LNCaP clone FGC (cell line): ENCODE measurements at places on chromosomes 1 and 21.
A peak's percentile ranks its signal among the peaks of the same experiment; 100 is the strongest.

GRCh38 chr1:186605762-186606350 is 74.4 kb downstream of the PTGS2 start:
- peak; percentile 18 for DNase-seq

DNA sequence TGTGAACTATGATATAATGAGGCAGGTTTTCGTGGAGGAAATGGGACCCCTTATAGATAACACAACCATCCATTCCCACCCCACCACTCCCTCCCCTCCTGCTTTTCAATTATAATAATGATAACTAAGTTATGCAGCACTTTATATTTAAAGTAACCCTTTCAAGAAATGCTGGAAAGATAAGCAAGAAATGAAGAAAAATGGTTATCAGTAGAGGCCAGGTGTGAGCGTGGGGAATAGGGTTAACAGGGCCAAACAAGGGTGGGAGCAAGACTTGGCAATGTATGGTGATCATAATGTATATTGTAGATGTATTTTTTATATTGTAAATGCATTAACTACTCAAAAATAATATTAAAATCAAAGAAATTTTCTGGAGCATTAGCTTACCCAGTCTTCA is 133.4 kb downstream of the PBX1 start:
- DNase-seq: no peak

DNA sequence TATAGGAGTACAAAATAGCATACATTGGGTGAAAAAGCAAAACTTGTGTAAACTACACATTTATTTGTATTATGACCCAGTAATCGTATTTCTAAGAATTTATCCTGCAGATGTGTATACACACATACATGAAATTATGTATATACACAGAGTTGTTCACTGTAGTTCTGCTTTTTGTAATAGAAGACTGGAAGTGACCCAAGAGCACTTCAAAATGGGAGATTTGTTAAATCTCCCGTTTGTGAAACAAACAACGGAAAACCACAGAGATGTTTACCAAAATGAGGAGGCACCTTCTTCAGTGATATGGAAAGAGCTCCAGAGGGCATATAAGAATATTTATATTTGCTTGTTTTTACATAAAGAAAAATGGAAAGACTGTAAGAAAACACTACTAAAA is 18.0 kb upstream of the MNDA start:
- no peak for DNase-seq

GRCh38 chr1:175317309-175317708 is 124.7 kb upstream of the KIAA0040 start:
- DNase-seq: no peak

GRCh38 chr1:221093903-221094791 is 214.9 kb downstream of the HLX start:
- DNase-seq: no peak

DNA sequence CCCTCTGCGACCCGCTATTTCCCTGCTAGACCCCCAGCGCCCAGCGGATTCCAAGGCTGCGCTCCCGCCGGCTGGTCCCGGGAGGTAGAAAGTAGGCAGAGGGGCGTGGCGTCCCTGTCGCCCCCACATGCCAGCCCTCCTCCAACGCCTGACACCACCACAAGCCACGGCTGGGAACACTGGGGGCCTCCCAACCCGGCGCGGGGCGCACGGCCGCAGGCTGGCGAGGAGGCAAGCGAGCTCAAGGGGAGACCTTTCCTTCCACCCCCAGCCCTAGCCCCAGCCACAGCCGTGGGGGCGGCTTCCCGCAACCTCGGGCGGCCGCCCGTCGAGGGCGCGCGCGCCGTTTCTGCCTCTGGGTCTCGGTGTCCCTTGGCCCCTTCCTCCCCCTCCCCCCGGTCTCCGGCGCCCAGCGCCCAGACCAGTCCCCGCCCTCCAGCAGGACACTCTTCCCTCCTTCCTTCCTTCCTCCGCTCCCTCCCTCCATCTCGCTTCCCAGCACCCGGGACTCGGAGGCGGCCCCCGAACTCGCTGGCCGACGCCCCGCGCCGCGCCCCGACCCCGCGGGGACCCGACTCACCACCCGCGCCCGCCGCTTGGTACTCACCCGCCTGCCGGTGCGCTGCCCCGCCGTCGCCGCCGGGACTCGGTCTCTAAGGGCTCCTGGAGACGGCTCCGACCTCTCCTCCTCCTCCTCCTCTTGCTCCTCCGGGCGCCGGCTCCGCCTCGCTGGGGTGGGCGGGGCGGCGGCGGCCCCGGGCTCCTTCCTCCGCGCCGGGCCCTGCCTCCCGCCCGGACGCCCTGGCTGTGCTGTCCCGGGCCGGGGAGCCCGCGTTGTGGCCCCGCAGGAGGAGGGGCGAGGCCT is at the start of gene GNG12:
GNG12 (minus strand) TSS at position 731 of the 865 bp plus-strand sequence. CDS start 125,781 bp downstream, outside the sequence.
- no peak for DNase-seq

GRCh38 chr1:111179968-111180533 is 20.4 kb downstream of the DENND2D start:
- DNase-seq: no peak

DNA sequence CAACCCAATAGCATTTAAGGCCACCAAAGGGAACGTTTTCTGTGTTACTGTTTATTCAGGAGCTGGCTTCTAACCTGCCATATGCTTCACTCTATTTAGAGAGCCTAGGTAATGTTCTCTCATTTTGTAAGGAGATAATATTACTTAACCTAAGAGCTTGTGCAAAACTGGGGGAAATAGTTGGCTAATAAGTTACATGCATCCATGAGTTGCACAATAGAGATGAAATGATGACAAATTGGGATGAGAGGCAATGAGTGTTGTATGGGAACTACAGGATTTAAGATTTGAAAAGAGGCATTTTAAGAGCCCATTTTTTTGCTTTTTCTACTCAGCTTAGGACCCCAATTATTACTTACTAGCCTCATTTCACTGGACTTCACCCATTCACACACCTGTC is 151.0 kb downstream of the ST6GALNAC3 start:
- DNase-seq: no peak

DNA sequence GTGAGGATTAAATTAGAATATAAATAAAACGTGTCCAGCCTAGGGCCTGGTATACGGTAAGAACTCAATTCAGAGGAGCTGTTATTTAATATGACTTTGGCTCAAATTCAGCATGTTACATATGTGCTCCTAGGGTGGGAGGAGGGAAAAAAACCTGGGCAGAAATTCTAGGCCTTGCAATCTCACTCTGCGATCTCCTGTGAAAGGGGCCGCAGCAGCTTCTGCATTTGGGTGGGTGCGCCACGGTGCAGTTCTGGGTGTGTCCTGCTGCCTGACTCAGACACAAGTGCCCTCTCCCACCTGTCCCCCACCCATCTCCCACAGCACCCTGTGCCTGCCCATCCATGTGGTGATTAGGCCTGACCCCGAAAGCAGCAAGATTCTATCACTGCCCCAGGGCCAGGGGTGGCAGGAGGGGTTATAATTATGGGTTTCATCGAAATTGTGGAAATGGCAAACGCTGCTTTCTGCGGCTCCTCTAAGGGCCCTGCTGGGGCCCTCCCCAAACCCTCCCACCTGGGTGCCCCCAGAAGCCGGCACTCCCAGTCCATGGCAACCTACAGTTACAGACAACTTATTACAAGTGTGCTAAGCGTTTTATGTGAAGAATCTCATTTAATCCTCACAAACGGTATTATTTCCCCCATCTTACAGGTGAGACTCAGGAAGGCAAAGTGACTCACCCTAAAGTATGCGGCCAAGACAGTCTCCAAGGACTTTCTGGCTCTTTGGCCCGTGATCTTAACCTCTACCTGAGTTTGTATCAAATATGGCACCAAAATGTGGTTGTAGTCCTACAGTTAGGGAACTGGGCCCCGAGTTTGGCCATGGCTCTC is 25.5 kb upstream of the GRHL3 start:
- no peak for DNase-seq

DNA sequence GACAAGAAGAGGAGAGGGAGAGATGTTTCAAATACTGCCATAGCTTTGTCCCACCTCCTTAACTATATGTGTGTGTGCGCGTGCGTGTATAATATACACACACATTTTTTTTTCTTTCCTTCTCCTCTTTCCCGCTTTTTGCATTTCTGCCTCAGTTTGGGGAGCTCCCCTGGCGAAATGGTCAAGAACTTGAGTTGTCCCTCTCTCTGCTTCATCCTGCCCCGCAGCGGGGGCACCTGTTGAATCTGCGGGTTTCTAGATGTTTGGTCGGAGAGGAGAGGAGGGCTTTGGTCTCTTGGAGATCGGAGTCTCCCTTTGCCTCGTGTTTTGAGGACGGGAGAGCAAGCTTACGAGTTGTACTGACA is 504 bp downstream of the SCCPDH start:
- no peak for DNase-seq

DNA sequence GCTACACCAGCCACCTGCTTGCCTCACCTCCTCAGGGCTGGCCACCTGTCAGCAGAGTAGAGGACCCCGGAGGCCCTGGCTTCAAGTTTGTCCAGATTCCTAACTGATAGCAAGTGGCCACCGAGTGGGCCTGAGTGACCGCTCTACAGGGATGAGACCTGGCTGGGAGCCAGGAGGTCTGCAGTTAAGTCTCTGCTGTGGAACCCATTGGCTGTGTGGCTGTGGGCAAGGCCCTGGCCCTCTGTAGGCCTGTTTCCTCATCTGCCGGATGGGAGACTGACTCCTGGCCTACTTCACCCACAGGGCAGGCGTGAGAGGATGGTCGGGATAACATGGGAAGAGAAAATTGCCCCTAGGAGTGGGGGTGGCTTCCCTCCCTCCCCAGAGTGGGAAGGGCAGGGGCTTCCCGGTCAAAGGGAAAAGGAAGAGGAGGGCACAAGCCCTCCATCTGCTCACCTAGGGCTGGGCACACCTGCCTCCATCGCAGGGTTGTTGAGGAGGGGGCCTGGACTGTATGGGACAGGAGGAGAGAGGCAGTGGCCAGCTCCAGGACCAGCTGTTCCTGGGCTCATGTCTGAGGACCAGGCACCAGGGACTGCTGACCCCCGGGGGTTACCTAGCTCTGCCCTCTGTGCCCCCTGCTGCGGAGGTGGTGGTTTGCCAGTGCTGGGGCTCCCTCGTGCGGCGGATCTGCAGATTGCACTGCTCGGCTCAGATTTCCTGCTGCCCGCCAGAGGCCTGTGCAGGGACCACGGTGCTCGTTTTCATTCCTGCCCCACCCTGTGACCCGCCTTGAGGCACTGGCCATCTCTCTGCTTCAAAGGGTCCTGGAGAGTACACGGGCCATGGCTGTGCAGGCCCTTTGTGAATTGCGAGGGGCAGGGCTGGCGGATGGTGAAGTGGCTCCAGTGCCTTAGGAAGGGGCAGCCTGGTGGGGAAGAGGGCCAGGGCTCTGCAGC is 9.1 kb upstream of the MTFR1L start:
- no peak for DNase-seq

DNA sequence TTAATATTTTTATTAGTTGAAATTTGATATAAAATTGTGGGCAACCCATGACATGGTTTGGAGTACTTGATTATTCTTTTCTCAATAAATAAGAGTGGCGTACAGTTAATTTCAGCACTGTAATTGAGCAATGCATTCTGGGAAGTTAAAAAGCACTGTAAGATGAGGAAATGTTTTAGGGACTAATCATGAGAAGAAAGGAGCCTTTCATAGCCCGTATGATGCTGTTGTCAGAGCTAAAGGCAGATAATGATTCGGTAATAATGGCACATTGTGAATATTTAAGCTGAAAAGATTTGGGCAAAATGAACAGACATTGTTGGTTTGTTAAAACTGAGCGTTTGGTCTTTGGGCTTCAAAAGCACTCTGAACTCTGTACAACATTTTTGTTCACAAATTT is 139.3 kb downstream of the NFIA start:
- DNase-seq: no peak

- no peak for DNase-seq
Measured at GRCh38 chr1:17696417-17697301, 58.5 kb upstream of the ACTL8 start.

- DNase-seq: no peak
Measured at GRCh38 chr1:181219938-181220337, 131.4 kb downstream of the IER5 start.

GRCh38 chr1:79693441-79694114 is 687.0 kb upstream of the ADGRL4 start:
- DNase-seq: no peak

- no peak for DNase-seq
Measured at GRCh38 chr1:91779548-91780021, 106.4 kb downstream of the TGFBR3 start.

- DNase-seq: no peak
Measured at GRCh38 chr1:71780681-71781080, 501.7 kb downstream of the NEGR1 start.

- no peak for DNase-seq
Measured at GRCh38 chr1:35633547-35633946, 7.8 kb downstream of the PSMB2 start.

DNA sequence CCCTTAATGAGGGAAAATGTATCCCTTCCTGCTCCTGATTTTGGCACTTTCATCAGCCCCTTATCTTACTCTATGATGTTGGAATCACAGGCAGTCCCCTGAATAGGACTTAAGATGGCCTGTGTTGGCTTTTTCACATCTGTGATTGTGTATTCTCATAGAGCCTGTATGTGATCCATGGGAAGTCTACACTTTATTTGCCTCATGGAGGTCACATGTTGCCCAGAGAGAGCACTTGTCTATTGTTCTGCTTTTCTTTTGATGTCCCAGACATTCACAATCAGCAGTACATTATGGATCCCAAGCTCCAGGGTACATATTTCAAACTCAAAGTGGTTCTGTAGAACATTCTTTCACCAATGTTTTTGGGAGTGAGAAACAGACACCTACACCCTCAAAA is 885.2 kb upstream of the ADGRL2 start:
- no peak for DNase-seq

DNA sequence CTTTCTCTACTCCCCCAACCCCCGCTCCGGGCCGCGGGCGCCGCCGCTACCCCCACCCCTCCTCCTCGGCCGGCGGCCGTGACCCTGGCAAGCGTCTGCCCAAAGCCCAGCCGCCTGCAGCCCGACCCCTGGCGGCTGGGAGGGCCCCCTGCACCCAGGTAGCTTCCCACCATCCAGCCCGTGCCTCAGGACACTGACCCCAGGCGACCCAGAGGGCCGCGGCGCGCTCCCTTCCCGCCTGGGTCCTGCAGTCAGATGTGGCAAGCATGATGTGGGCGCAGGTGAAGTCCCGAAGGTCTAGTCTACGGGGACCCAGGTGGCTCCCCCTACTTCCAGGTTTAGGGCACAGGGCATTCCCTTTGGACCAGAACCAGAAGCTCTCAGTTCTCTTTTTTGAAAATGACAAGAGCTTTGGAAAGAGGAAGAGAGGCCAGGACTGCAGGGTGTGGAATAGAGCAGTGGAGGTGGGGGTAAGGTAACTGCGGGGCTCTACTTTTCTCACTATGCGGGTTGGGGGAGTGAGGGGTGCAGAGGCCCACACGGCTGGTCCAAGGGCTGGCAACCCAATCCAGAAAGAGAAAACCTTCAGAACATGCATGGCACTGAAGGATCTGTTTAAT is at the start of gene DENND4B:
DENND4B (minus strand) TSS at position 97 of the 620 bp plus-strand sequence. CDS start 2,344 bp downstream, outside the sequence.
- no peak for DNase-seq

GRCh38 chr1:179968994-179969919 is 14.6 kb downstream of the CEP350 start:
- DNase-seq: no peak

GRCh38 chr21:46334351-46335140 is 10.6 kb downstream of the PCNT start:
- DNase-seq: no peak

- no peak for DNase-seq
Measured at GRCh38 chr1:185526344-185527307, 207.6 kb upstream of the HMCN1 start.
